HCT116 (cell line): ENCODE measurements at places on chromosomes 7 and 10. TPM values are rescaled to one million over a fixed set of nuclear protein-coding genes. Genes with fewer than 3 reads are reported as not detected.

- DNase-seq = no peak
These were observed 101.2 kb upstream of the APBB1IP start for GRCh38 chr10:26336979-26337378.

GRCh38 chr10:22613011-22613410 lies 101.4 kb downstream of the PIP4K2A start:
- no peak for DNase-seq

GRCh38 chr7:99840136-99840869 lies 12.5 kb downstream of the CYP3A43 start:
- no peak for DNase-seq

GRCh38 chr10:62268399-62269114 lies at the start of gene RTKN2:
TSS of gene RTKN2 (minus strand) at chr10:62268844. CDS start at chr10:62268610, 234 bp downstream.
- peak; percentile 74 for DNase-seq

- DNase-seq = peak; percentile 34
These were observed 5.9 kb upstream of the LGI1 start for GRCh38 chr10:93751832-93752231.

Gene AHR
- total RNA-seq = 29.7 TPM
